ENCODE measurements at places on chromosomes 3 and 15.

DNA sequence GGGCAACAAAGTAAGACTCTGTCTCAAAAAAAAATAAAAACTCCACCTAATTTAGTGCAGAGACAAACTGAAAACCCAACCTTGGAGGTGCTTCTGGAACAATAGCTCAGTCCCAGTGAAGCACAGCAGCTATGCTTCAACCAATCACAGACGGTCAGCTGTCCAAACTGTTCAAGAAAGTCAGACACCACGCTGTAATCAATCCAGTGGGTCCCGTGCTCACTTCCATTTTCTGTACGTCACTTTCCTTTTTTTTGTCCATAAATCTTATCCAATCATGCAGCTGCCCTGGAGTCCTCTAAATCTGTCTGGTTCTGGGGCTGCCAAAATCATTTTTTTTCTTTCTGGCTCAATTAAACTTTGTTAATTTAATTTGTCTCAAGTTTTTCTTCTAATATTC, 93.6 kb upstream of the FAM174B start:
- no peak for DNase-seq

- no peak for DNase-seq
These were observed 157.3 kb upstream of the CGNL1 start for GRCh38 chr15:57218826-57219576.

GRCh38 chr3:13192471-13193213, 119.4 kb upstream of the IQSEC1 start:
- no peak for DNase-seq

DNA sequence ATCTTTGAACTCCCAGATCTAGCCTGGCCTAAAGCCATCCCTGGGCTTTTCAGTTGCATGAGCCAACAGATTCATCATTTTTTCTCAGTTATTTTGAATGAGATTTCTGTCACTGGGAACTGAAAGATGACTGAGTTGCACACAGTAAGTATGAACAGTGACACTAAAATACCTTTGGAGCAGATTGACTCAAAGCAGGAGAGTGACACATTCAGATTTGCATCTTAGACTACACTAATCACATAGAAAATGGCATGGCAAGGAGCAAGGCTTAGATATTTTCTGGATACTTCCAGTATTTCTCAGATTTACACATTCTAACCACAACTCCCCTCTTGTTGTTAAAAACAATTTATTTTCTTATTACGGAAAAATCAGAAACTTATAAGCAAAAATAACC, 32.8 kb downstream of the SEC62 start:
- no peak for DNase-seq

GRCh38 chr3:73954506-73954905, 329.8 kb upstream of the PDZRN3 start:
- no peak for DNase-seq

GRCh38 chr15:98174286-98174685, 213.8 kb downstream of the ARRDC4 start:
- DNase-seq, result no peak

DNA sequence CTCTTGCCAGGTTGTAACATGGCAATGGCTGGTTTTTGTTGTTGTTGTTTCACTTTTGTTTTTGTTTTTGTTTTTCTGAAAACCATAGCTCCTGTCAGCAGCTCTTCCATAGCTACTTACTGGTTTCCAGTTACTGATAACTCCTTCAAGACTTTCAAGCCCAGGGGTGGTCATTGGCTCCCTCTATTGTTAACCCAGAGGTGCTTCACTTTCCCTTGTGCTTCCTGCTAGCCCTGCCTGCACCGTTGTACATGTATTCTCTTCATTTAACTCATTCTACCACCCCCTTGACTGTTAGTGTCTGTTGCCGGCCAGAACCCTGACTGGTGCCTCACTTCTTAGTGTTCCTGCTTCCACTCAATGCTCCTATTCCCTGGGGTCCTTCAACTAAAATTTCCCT, 4.2 kb upstream of the TRAT1 start:
- DNase-seq, result no peak

DNA sequence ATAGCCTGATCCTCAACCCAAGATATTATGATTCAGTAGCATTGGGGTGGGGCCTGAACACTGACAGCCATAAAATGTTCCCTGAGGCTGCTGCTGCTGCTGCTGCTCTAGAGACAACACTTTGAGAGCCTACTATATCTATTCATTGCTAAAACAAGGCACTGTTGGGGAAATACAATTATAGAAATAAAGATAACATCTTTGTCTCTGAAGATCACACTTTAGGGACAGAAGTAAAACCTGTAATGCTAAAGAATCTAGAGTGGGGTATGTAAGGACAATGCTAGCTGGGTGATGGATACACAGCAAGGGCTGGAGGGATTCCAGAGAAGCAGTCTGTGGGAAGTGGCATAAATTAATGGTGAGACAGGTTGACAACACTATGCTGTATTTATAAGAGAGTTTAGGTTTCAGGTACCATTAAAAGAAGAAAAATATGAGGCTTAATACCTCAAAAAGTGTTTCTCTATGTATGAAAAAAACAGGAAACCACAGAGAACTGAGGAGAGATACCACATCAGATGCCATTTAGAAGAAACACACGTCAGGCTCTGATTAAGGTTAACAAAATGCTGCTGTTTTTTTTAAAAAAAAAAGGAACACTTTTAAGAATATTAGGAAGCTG, 115.9 kb downstream of the CBLB start:
- no peak for DNase-seq

- no peak for DNase-seq
These were observed 16.0 kb downstream of the DNAJC19 start for GRCh38 chr3:180973543-180973942.

DNA sequence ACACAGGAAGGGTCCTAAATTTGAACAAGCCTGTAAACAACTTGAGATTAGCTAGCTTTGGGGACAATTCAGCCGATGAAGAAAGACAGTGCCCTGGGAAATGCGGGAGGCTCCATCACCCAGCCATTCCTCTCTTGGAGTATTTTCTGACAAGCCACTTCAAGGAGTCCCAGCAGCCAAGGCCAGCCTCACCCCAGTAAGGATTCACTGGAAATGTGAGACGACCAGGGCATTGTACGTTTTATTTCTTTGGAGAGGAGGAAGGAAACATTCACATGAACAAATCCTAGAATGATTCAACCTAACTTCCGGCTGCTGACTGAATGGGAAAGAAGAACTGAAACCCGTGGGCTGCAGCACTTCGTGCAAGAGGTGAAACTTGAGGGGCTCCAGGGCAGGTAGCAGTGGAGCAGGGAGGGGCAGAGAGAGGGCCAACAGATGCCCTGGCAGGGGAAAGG, 116.4 kb upstream of the ARHGEF3 start:
- no peak for DNase-seq

GRCh38 chr15:91873138-91873536, 19.6 kb downstream of the SLCO3A1 start:
- no peak for DNase-seq

- DNase-seq, result no peak
These were observed 33.4 kb downstream of the IGDCC3 start for GRCh38 chr15:65344214-65344913.

GRCh38 chr15:49315391-49315823, 107.6 kb upstream of the FGF7 start:
- no peak for DNase-seq

DNA sequence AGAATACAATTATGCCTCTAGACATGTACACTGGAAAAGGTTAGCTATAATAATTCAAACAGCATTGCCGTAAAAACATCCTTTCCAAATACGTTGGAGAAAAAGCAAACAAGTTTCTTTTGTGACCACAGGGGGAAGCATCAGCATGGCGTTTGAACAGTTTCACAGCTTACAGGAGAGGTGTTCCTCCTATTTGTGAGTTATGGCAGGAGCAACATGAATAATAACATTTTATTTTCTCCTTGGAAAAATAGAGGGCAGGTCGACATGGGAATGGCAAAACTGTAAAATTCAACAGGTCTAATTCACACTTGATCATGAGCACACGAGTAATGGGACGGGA, 39.7 kb upstream of the GADL1 start:
- no peak for DNase-seq

DNA sequence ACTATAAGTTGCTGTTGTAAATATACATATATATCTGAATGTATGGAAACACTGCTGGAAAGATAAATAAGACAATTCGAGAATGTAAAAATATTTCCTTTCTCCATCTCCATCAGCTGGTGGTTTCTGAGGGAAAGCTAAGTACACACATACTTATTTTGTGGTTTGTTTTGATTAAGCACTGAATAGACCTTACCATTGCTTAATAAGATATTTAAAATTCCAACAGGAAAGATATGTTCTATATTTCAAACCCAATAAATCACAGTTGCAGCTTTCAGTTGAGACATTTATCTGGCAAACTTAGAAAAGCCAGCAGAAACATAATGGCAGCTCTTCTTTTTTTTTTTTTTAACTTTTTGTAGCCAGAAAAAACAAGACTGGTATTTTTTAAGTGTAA, 160.4 kb downstream of the VGLL3 start:
- DNase-seq, result no peak

GRCh38 chr3:33071181-33071580, 25.8 kb downstream of the GLB1 start:
- no peak for DNase-seq

DNA sequence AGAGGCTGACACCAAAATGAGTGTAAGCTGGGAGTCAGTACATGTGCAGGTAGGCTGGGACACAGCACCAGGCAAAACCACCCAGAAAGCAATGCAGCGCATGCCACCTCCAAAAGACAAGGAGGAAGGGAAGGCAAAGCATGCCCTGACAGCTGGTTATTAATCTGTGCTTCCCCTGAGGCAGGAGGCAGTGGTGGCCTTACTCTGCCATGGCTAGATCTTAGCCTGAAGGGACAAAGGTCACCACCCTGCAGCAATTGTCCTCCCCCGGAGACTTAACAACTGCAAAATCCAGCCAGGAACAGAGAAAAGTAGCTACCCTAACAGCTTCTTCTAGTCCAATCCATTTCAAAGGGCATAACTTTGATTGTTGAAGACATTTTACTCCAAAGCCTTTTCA, 73.7 kb downstream of the PLD1 start:
- no peak for DNase-seq

- DNase-seq, result no peak
These were observed 56.3 kb downstream of the PPARG start for GRCh38 chr3:12345141-12345561.

DNA sequence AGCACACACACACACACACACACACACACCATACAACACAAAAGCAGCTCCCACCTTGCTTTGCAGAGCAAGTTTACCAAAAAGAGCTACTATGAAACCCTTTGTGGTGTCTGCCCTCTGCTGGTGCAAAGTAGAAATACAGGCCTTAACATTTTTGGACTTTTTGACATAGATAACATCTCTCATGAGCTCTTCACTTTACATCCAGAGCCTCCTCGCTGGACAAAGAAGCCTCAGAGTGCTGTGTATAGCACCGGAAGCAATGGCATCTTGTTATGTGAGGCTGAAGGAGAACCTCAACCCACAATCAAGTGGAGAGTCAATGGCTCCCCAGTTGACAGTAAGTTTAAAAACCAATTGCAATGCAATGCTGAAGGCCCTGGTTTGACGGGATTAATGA, 157.9 kb downstream of the CHL1 start:
- DNase-seq, result peak; percentile 69

- no peak for DNase-seq
These were observed 67.4 kb upstream of the RPL35A start for GRCh38 chr3:197882586-197882985.

GRCh38 chr3:25117005-25117593, 311.0 kb upstream of the RARB start:
- no peak for DNase-seq

DNA sequence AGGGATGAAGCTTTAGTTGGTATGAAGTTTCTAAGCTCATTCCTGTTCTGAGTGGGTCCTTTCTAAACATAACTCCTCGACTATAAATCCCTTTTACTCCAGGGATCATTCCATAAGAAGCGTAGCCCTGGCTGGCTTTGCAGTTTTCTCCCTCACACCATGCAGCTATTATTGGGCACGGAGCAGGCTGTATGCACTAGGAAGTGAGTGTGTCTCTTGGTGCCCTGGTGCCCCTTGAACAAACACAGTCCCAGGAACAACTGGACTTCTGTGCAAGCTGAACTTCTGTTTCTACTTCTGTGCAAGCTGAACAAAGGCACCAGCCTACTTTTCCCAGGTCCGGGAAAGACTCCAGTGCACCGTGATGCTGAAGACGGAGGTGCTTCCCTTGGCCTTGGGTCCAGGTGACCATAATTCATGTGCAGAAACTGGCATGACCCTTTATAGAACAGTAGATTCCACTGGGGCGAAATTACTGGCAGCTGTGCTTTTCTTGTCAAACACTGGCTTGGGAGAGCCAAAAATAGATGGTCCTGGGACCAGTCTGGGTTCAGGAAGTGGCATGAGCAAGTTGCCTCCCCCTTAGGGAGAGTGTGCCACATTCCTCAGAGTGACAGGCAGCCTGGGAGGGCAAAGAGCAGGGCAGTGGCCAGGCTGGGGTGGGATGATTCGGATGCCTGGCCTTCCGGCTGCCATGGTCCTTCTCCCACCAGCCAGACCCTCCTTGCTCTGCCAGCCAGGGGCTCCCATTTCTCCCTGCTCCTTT, 127.2 kb downstream of the SLCO3A1 start:
- no peak for DNase-seq

DNA sequence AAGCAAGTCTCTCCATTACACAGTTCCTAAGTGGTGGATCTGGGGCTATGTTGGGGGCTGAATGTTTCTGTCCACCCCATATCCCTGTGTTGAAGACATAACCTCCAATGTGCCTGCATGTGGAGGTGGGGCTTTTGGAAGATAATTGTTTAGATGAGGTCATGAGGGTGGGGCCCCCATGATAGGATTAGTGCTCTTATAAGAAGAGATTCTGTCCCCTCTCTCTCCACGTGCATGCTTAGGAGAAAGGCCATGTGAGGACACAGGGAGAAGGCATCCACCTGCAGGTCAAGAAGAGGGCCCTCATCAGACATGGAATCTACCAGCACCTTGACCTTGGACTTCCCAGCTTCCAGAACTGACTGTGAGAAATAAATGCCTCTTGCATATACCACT, 231.0 kb upstream of the CHRNA7 start:
- DNase-seq, result no peak

DNA sequence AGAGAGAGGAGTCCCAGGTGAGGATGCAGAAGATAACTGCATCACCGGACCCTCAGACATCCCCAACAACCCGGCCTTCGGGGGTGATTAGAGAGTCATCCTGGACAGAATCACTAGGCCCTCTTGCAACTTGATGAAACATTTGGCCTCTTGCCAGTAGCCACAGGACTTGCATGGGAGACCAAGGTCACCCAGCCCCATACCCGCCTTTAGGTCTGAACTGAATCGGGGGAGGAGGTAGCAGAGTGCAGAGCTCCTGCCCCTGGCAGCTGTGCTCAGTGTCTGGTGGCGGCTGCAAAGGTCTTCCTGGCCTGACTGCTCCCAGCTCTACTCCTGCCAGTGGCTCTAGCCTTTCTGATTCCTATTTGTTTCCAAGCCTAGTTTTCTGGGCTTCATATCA, 12.4 kb downstream of the PIF1 start:
- DNase-seq, result no peak

- no peak for DNase-seq
These were observed 40.3 kb downstream of the KCNAB1 start for GRCh38 chr3:156160647-156161046.

GRCh38 chr3:151866711-151867410, 6.6 kb upstream of the SUCNR1 start:
- no peak for DNase-seq
